ENCODE measurements at places on chromosomes 5 and 9. TPM values are rescaled to one million over a fixed set of nuclear protein-coding genes. Genes with fewer than 3 reads are reported as not detected.

Gene CCDC192
- not detected for total RNA-seq

Gene LECT2
- not detected for total RNA-seq

Gene SHISAL2B
- total RNA-seq: not detected

Gene TAF11L10
- total RNA-seq: not detected

Gene CDH6
- not detected for total RNA-seq

Gene SLC36A3
- total RNA-seq: not detected

Gene NIM1K
- total RNA-seq: 0.08 TPM

GRCh38 chr5:76356887-76357286 is 46.2 kb upstream of the IQGAP2 start:
- H3K4me1 ChIP-seq: no peaks in the 10 kb centered on the region
- no peak for DNase-seq
- no peak overlapping the region for H3K27ac ChIP-seq
- H3K27me3 ChIP-seq: no peaks in the 10 kb centered on the region
- no peaks in the 10 kb centered on the region for H3K36me3 ChIP-seq

DNA sequence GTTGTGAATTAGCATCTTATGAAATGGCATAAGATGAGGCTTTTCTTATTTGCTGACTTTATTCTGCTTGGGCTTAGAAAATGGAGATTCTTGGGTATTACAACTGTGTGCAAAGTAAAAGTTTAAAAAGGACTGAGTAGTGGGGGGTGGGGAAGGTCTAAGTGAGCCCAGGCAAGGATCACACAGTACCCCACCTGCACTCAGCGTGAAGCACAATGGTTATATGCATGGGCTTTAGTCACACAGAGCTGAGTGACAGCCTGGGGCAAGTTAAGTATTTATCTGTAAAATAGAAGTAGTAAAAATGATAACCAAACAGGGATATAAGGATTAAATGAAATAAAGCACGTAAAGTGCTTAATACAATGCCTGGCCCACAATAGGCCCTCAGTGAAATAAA is 247.4 kb downstream of the FAM114A2 start:
- no peak overlapping the region for H3K27ac ChIP-seq
- no peak overlapping the region for H3K4me3 ChIP-seq
- no peaks in the 10 kb centered on the region for H3K36me3 ChIP-seq
- DNase-seq: no peak

- H3K4me3 ChIP-seq: no peak overlapping the region
- no peaks in the 10 kb centered on the region for H3K27me3 ChIP-seq
- H3K36me3 ChIP-seq: no peaks in the 10 kb centered on the region
- no peak overlapping the region for H3K27ac ChIP-seq
- no peak for DNase-seq
- no peaks in the 10 kb centered on the region for H3K4me1 ChIP-seq
These were observed 36.2 kb downstream of the PLAC8L1 start for GRCh38 chr5:146068977-146069779.

DNA sequence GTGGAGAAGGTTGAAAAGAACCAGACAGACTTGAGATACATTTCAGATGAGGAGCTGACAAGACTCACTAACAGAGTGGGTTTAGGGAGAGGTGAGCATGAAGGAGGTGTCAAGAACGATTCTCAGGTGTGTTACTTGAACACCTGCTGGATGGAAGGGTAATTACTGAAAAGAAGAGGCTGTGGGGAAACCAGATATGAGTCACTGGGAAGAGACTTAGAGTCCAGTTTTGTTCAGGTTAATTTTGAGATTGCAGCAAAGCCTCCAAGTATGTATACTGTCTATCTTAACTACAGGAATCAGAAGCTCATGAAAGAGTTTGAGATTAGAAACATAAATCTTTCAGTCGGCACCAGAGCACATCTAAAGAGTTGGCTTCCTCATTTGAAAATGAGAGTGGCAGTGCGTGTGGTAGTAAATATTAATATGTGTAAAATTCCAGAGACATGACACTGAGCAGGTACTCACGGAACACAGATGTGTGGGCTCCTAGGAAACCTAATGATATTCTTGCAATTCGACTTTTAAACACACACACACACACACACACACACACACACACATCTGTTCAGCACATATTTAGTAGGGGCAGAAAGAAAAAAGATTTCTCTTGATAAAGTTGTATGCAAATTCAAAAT is 197.1 kb downstream of the CDH18 start:
- H3K4me3 ChIP-seq: no peak overlapping the region
- DNase-seq: no peak
- H3K4me1 ChIP-seq: no peaks in the 10 kb centered on the region
- H3K27ac ChIP-seq: no peak overlapping the region
- no peaks in the 10 kb centered on the region for H3K36me3 ChIP-seq
- H3K27me3 ChIP-seq: no peaks in the 10 kb centered on the region

GRCh38 chr9:127035423-127035822 is 87.0 kb downstream of the ANGPTL2 start:
- H3K27ac ChIP-seq: no peak overlapping the region
- no peaks in the 10 kb centered on the region for H3K27me3 ChIP-seq
- H3K4me3 ChIP-seq: no peak overlapping the region
- no peaks in the 10 kb centered on the region for H3K4me1 ChIP-seq

GRCh38 chr5:170738840-170739239 is 44.7 kb upstream of the GABRP start:
- H3K27ac ChIP-seq: no peak overlapping the region
- DNase-seq: no peak

GRCh38 chr5:8013948-8014710 is 145.2 kb downstream of the MTRR start:
- H3K27ac ChIP-seq: no peak overlapping the region
- H3K4me1 ChIP-seq: no peaks in the 10 kb centered on the region

DNA sequence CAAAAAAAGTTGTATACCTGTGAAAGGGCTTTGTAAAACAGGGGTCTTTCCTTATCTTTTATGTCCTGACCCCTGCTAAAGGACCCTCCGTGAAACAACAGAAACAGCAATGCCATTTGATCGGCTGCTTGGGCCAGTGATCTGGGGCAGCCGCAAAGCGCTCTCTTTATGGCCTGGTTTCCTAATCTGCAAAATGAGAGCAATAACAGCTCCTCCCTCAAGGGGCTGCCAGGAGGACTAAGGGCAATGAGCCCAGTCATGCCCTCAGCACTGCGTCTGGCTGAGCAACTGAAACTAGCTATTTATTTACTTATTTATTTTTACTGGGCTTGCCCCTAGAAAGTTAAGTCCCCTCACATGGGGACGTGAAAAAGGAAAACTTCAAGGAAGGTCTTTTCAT is 18.3 kb downstream of the CMBL start:
- peaks cover 8% of the 10 kb centered on the region for H3K4me1 ChIP-seq
- no peak overlapping the region for H3K27ac ChIP-seq
- H3K27me3 ChIP-seq: no peaks in the 10 kb centered on the region
- H3K36me3 ChIP-seq: no peaks in the 10 kb centered on the region
- no peak for DNase-seq
- no peak overlapping the region for H3K4me3 ChIP-seq

- H3K4me1 ChIP-seq: no peaks in the 10 kb centered on the region
- H3K27me3 ChIP-seq: no peaks in the 10 kb centered on the region
- no peak overlapping the region for H3K27ac ChIP-seq
- DNase-seq: no peak
These were observed 109.7 kb upstream of the IER5L start for GRCh38 chr9:129287619-129288305.

GRCh38 chr5:143435210-143435657 is 31.7 kb upstream of the NR3C1 start:
- H3K4me1 ChIP-seq: peaks cover 34% of the 10 kb centered on the region
- H3K36me3 ChIP-seq: no peaks in the 10 kb centered on the region
- H3K27me3 ChIP-seq: no peaks in the 10 kb centered on the region
- peak overlapping the region; percentile 62 for H3K27ac ChIP-seq
- peak overlapping the region; percentile 60 for H3K4me3 ChIP-seq

DNA sequence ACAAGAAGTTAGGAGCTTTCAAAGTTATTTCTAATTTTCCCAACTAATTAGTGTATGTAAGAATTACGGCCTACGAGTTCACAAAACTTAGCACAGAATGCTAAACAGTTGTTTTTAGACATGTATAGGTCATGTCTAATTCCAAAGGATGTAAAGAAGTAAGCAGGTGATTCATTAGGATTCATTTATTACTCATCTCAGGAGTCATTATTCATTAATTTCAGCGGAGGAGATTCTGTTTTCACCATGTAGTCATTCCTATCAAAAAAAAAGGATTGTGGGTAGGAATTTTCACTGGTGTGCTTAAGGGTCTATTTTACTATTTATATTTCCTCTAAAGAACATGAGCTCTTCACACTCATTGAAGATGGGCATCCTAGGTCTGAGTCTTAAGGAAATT is 532.2 kb downstream of the ACTL7B start:
- H3K4me3 ChIP-seq: no peak overlapping the region
- no peak overlapping the region for H3K27ac ChIP-seq
- H3K4me1 ChIP-seq: no peaks in the 10 kb centered on the region
- no peaks in the 10 kb centered on the region for H3K36me3 ChIP-seq
- no peaks in the 10 kb centered on the region for H3K27me3 ChIP-seq
- no peak for DNase-seq

DNA sequence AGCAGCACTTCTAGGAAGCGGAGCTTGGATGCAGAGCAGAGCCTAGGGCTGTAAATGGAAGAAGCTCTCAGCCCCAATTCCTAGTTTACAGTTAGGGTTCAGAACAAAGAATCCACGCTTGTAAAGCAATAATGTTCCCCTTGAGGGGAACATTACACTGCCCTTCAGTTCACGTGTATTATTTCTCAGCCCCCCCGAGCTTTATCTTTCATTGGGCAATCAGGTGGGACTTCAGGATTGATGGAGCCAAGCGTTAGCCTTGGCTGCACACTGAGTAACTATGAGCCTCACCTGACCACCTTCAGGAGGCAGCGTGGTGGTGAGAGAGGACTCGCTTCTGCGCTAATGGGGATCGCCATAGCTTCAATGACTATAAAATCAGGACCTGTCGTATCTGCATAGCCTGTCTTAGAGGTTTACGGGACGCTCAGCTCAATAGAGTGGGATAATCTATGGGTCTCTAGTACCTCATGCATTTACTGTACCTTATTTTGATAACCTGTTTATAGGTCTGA is 157.0 kb upstream of the RASEF start:
- H3K27ac ChIP-seq: no peak overlapping the region
- H3K4me3 ChIP-seq: peak overlapping the region; percentile 32
- DNase-seq: no peak
- peaks cover 9% of the 10 kb centered on the region for H3K4me1 ChIP-seq
- H3K36me3 ChIP-seq: no peaks in the 10 kb centered on the region
- H3K27me3 ChIP-seq: peaks cover 14% of the 10 kb centered on the region

GRCh38 chr9:131817627-131818026 is 77.8 kb upstream of the RAPGEF1 start:
- no peak overlapping the region for H3K4me3 ChIP-seq
- H3K27me3 ChIP-seq: peaks cover 10% of the 10 kb centered on the region
- no peak overlapping the region for H3K27ac ChIP-seq
- H3K4me1 ChIP-seq: no peaks in the 10 kb centered on the region

Data from CD4-positive, alpha-beta T cell (primary cell).